ENCODE measurements at places on chromosomes 1 and 21. TPM values are rescaled to one million over a fixed set of nuclear protein-coding genes. Genes with fewer than 3 reads are reported as not detected.
A peak's percentile ranks its signal among the peaks of the same experiment; 100 is the strongest.

DNA sequence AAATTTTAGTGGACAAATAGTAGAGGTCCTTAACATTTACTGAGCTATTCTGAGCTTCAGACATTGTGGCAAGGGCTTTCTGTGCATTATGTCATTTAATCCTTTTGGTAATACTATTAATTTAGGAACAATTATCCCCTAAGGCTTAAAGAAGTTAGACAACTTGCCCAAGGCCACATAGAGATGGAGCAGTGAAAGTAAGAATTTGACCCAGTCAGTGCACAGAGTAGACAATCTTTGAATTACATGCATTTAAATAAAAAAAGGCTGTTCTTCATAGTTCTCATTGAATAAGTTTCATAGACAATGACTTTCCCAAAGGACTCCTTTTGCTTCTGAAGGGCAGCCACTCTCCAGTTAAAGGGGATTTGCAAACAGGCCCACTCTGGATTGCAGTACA, 142.7 kb downstream of the RUNX1 start:
- DNase-seq, result no peak

DNA sequence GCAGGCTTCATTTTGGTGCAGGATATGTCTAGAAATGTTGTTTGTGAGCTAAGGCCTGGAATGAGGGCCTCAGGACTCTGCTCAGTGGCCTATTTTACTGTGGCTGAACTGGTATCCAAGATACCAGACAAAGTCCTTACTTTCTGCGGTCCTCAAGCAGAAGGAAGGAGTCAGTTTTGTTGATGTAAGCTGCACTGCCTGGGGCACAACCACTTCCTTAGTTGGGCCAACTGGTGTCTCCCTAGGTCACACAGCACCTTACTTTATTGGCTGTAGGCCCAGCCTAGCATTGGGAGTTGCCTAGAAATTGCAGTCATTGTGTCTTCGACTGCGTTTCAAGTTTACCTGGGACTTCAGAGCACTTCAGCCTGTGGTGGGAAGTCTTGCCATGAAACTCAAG, 1322.7 kb downstream of the AMY1C start:
- DNase-seq, result no peak

SLC16A4 gene
- total RNA-seq, result 8.2 TPM

DNA sequence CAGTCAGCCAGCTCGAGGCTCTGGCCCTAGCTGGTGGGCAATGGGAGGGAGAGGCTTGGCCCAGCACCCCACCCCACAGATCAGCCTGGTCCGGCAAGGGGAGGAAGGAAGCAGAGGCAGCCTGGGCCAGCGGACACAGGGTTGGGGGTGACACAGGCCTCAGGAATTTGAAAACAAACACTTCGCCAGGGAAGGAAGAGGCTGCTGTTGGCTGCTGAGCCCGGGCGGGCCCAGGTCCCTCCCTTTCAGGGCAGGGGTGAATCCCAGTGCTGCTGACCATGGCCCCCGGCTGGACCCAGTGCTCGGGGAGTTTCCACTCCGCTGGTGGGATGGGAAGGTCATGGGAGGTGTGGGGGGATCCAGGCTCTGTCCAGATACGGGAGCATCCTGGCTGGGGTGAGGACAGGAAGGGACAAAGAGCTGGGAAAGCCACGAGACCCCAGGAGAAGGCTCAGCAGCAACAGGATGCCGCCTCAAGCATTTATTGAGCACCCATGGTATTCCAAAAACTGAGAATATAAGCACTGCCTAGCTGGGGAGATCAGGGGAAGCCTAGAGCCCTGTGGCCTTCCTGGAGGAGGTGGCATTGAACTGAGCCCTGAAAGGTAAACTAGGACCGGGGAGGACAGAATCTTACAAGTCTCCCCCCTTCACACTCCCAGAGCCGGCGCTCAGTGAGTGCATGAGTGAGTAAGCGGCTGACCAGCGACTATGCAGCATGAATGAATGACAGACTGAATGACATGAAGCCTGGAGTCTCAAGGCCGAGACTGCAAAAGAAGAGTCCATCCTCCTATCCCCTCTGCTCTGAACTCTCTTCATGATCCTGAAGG, 26.2 kb upstream of the EPHA2 start:
- DNase-seq, result peak; percentile 85

GRCh38 chr1:186781730-186782129, 47.0 kb upstream of the PLA2G4A start:
- DNase-seq, result no peak

GRCh38 chr1:215731699-215732098, 164.6 kb downstream of the KCTD3 start:
- no peak for DNase-seq

DNA sequence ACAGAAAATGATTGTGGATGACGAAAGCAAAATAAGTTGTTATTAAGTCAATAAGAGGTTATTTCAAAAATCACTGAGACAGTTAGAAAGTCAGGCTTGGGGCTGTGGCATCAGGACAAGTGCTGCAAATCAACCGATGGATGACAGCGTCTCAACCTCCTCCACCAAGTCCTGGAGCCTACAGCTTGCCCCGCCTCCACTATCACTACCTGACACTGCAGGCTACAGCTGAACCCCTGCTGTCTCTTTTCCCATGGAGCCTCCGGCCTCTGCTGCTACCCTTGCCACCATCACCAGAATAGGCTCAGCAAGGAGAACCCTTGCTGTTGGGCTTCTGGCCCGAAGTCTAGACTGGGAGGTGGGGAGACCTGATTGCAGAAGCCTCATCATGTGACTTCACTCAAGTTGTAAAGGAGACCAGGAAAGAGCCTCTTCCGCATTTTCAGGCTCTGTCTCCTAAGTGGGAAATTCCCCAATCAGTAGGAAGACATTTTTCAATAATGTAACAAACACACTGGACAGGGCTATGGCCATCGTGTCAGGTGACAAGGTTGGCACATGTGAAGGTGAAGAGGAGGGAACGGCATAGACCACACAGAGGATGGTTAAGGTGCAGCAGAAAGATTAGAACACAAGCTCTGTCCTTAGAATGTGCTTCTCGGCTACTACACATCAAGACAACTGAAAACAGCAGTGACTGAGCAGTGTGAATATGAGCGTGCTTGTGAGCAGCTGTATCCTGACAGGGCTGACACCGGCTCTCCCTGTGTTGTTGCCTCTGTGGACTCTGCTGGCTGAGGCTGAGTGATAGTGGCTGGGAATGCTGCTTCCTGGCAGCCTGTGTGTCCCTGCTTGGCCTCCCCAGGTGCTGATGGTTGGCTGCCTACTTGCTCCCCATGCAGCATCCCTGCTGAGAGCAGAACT, 660.7 kb downstream of the PTPRU start:
- no peak for DNase-seq

DNA sequence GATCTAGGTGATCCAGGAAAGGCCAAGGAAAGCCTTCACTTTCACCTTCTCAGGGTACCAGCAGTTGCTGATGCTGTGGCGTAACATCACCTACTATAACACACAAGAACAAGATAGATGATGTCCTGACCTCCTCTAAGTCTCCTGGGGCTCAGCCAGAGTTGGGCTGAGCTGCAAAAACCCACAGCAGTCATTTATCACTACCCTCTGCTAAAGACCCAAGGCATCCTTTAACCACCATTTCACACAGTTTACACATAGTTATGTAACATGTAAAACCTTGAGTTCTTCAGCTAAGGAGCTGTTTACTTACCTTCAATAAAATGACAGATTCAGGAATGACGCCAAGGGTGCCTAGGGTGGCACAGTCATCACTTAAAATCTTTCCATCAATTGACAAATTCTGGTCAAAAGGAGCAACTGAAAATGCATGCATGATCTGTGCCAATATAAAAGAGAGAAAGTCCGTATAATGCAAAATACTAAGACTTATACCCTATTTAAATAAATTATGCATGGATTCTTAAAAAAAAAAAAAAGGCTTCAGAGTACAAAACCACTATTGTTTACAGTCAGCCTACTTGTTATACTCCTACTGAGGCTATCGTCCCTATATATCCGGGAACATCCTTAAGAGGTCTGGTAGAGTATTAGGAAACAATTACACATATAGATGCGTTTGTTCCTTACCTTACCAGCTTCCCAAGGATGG, 20.7 kb upstream of the RAP1GAP start:
- DNase-seq, result no peak

ZNF683 gene
- 63.9 TPM for total RNA-seq

- DNase-seq, result no peak
Observed at GRCh38 chr1:213381572-213382084, 330.6 kb downstream of the RPS6KC1 start.

BRDT gene
- 70.8 TPM for total RNA-seq

- DNase-seq, result no peak
Observed at GRCh38 chr1:81887421-81888144, 86.8 kb downstream of the ADGRL2 start.

GRCh38 chr1:212613440-212614335, 5.1 kb downstream of the ATF3 start:
- no peak for DNase-seq

DNA sequence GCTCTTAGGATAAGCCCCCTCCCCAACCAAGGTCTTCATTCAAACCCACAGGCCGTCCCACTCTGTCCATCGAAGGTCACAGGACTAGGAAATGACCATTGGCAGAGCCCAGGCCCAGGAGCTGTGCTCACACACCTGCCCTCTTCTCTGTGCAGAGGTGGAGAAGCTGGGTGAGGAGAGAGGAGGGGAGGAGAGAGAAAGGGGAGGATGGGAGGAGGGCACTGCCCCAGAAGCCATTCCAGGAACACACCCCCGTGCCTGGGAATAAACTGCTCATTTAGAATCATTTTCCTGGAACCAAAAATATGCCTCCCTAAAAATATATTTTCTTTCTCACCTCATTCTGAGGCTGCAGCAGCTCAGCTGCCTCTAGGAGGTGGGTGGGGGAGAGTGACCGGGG, 6.4 kb upstream of the SDC3 start:
- no peak for DNase-seq

GRCh38 chr1:39507230-39507928, 15.9 kb downstream of the BMP8A start:
- DNase-seq, result no peak

DNA sequence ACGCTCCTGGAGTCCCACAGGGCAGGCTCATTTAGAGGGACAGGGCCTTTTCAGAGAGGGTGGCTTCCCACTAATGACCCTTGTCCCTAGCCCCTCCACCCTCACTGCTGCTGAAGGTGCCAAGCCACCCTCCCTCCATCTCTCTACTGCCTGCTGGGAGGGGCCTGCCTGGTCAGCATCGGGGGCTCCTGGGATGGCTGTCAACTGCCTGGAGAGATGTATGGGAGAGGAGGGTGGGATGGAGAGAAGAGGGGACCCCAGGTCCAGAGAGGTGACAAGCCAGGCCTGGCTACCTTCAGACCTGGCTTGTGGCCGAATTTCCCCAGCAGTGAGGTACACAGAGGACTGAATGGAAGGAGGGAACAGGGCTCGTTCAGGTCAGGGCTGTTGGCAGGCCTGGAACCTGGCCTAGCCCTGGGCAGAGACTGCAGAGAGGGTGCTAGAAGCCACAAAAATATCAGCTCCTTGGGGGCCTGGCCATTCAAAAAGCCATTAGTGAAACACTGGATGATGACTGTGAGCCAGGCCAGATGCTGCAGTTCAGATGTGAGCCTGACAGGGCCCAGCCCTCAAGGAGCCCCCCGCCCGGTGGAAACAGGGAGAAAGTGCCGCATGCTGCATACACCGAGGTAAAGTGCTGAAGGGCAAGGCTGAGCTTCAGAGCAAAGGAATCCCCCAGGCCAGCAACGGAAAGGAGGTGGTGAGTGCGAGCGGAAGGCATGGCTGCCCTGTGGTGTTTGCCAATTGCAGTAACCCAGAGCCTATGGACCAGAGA, 20.0 kb downstream of the MMEL1 start:
- DNase-seq, result peak; percentile 9

DNA sequence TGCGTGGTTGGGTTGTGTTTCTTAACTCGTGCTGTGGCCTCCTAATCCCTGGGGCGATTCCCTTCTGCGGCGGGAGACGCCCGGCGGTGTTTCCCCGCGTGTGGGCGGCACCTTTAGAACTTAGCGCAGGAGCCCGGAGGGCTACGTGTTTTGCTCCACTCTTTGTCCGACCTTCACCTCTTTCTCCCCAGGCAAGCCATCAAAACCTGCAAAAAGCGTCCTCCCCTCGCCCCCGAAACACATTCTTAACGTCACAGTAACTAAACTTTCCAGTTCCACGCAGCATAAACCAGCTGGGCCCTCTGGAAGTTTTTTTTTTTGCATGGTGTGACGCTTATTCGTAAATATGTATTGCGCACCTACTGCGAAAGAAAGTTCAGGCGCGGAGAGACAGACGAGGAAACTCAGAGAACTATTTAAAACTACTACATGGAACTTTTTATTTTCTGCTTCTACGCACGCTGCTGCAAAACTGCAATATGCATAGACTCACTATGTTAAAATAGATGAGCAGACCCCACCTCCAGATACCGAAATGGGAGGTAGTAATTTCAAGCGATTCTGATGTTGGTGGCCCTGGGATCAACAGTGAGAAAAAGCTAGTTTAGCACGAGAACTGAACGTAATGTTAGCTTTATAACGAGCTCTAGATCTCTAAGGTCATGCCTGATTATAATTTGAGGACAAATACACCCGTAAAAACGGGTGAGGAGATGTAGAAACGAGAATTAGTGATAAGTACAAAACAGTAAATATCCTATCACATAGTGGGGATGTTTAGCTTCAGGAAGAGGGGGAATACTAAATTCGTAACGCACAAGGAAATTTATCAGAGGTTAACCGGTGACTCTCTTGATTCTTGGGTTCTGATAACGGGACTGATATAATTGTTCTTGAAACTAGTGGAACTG, 920 bp downstream of the MTR start:
- DNase-seq, result peak; percentile 61

GRCh38 chr1:78032996-78033796, 12.6 kb upstream of the GIPC2 start:
- no peak for DNase-seq
